Activated CD4-positive, alpha-beta T cell treated with anti-CD3 and anti-CD28 coated beads for 48 hours (primary cell): ENCODE measurements at places on chromosomes 7 and 10.

DNA sequence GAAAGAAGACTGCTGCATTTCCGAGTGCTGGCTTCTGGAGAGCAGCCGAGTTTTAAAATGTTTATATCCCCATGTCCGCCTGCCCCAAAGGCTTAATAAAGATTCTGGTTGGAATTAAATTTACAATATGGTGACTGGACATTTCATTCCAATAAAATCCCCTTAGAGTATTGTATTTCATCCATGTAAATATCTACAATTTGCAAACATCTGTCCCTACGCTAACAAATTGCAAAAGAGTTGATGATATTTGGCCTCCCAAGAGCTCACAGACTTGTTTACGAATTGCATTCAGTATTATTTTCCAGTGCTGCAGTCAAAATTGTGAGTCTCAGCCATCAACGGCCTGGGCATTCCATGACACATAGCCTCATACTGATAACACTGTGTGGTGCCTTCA is 50.1 kb downstream of the PLEKHS1 start:
- DNase-seq, result no peak

DNA sequence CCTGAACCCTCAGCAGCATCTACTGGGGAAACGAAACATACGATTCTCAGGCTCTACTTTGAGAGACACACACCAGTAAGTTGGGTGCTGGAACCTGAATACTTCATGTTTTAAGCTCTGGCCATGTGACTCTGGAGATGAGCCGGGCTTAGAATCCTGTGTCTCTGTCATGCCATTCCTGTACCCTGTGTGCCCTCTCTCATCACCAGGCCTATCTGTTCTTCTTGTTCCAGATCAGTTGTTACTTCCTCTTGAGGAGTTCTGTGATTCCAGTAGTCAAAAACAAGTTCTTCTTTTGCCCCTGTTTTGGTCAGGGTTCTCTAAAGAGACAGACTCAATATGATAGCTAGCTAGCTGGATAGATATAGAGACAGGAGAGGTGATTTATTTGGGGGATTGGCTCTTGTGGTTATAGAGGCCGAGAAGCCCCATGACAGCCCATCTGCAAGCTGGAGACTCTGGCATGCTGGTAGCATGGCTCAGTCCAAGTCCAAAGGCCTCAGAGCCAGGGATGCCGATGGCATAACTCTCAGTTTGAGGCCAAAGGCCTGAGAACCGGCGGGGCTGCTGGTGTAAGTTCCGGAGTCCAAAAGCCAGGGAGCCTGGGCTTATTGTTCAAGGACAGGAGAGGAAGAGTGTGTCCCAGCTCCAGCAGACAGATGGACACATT is 54.3 kb downstream of the CHN2 start:
- no peak for DNase-seq

DNA sequence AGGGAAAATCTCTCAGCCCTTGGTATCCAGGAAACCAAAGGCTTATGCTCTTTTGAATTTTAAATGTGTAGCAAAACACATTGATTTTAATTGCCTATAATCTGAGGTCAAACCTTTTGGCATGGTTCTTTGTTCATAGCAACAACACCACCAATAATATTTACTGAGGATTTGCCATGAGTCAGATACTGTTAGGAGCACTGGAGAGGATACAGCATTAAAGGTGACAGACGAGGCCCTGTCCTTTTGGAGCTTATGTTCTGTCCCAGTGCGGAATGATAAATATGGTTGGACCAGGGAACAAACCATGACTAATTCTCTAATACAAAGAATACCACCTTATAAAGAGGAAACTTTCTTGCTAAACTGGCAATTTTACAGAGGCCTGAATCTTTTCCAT is 176.6 kb downstream of the CTNNA3 start:
- no peak for DNase-seq

- no peak for DNase-seq
Measured at GRCh38 chr7:118312051-118312450, 87.5 kb downstream of the ANKRD7 start.

GRCh38 chr7:111132833-111133232 is 41.9 kb downstream of the LRRN3 start:
- DNase-seq, result no peak

DNA sequence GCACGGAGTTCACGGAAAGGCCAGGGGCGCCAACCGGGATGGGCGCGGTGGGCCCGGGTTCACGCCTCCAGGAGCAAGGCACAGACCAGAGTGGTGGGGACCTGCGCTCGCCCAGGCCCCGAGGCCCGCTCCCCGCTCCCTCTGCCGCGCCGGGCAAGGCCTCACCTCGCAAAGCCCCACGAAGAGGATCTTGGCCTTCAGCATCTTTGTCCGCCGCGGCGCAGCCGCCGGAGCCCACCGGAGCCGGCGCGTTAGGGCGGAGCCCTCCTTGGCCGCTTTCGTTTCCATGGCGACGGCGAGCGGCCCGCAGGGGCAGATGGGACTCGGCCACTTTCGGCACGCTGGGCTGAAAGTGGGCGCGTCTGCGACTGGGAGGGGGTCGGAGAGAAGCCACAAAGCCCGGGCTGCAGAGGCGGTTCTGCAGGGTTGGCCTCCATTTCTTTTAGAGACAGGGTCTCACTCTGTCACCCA is 944.4 kb upstream of the ZNF722 start:
- no peak for DNase-seq

- no peak for DNase-seq
Measured at GRCh38 chr7:43698460-43699255, 30.7 kb downstream of the COA1 start.
